ENCODE measurements at places on chromosomes 6 and 20.

DNA sequence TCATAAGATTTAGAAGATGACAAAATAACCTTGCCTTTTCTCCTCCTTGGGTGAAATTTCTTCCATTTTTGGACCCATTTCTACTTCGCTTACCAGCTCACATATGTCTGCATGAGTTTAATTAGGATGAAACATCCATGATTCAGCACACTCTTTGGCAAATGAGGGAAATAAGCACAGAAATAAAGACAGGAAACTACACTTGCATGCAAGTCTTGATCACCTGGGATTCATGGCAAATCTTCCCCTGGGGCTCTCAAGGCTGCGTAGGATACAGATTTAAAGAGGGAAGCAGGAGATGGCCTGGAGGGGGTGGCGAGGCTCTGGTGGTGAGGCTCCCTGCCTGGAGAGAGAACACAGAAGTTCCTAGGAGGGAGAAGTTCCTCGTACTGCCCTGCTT, 147.8 kb downstream of the EDN3 start:
- no peak for DNase-seq

GRCh38 chr6:52254731-52255378, 10.6 kb upstream of the IL17F start:
- DNase-seq = no peak

DNA sequence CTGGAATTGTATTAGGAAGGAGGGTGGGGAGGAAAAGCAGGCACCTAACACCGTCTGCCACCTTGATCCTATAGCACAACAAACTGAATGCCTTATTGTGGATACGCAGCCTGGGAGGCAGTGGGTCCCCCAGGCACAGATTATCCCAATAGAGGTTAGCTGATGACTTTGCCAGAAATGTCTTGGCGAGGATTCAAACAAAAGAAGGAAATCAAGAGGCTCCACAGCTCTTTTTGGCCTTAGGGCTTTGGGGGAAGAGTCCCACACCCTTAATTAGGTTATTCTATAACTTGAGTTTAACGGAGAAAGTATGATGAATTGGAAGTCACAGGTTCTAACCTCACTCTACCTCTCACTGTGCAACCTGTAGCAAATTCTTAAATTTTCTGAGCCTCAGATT, 102.0 kb downstream of the MRPL14 start:
- DNase-seq = no peak

GRCh38 chr6:129817821-129818220, 43.3 kb downstream of the TMEM244 start:
- no peak for DNase-seq

DNA sequence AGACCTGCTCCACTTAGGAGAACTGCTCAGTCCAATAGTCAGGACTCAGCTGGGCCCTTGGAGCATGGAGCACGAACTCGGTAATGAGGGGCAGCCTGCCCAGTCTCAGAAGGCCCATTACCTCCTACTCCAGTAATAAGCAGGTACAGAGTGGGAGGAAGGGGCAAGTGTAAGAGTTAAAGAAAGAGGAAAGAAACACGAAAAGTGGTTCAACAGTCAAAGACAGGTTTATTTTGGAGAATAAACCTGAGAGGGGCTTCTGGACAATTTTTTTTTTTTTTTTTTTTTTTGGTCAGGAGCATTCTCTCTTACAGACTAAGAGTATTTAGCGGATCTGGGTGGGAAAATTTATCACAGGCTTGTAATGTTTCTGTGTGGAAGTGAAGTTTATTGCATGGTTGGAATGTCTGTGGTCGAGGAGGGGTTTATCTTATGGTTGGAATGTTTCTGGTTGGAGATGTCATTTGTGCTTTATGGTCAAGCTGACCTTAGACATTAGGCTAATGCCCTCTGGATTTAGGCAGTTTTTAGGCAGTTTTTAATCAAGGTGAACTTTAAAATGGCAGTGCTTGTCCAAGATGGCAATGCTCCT, 340.1 kb downstream of the BCKDHB start:
- DNase-seq = no peak

DNA sequence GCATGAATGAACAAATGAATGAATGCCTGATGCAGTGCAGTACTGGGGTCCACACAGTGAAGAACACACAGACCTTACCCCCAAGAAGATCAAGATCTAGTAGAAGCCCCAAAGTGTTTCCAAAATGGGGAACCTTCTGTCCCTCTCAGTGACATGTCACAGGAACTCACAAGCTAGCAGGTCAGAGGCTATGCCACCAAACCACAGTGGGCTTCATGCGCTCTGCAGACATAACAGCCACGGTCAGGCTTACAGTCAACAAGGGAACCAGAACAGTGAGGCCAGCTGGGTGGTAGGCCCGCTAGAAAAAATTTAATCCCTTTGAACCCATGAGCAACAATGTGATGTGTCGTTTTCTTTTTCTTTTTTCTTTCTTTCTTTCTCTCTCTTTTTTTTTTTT, 20.2 kb upstream of the ARFGEF2 start:
- no peak for DNase-seq

GRCh38 chr20:4056880-4057279, 41.5 kb upstream of the RNF24 start:
- no peak for DNase-seq

- DNase-seq = no peak
These were observed 51.4 kb downstream of the MDGA1 start for GRCh38 chr6:37646097-37646864.

GRCh38 chr20:35145141-35145564, 2.0 kb downstream of the EDEM2 start:
- DNase-seq = peak; percentile 11

DNA sequence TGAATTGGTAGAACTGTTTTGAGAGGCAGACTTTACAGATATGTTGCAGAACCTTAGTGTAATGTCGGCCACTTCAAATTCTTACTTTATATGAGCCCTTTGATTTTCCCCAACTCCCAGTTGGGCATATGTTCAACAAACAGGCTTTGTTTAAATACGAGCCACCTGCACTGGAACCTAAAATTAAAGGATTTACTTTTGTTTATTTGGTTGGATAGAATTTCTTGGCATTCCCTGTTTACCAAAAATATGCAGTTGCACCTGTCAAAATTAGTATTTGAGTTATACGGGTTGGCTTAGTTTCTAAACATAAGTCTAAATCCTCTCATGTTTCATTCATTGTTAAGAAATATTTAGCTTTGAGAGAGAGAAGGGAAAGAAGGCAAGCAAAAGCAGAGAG, 2.4 kb upstream of the GLYATL3 start:
- DNase-seq = no peak

DNA sequence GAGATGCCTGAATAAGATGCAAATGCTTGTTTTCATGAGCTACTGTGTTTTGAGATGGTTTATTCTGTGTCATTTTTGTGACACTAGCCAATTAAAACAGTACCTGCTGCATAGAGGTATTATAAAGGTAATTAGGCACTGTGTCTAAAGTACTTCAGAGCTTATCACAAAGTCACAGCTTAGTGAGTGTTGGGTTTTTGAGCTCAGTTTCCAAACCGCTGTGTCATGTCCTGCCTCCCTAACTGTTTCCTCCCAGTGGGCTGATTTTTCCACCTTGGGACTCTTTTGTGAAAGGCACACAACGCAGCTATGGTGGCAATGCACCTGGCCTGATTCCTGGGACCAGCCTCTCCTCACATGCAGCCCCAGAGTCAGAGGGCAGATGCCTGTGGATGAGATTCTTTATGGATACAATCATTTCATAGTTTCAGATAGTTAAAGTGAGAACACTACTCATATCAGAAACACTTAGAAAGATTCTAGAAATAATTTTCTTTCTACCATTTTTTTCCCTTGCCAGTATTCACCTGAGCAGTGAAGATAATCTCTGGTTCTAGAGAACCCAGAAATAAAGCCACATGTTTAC, 41.3 kb upstream of the TAGAP start:
- DNase-seq = peak; percentile 10

DNA sequence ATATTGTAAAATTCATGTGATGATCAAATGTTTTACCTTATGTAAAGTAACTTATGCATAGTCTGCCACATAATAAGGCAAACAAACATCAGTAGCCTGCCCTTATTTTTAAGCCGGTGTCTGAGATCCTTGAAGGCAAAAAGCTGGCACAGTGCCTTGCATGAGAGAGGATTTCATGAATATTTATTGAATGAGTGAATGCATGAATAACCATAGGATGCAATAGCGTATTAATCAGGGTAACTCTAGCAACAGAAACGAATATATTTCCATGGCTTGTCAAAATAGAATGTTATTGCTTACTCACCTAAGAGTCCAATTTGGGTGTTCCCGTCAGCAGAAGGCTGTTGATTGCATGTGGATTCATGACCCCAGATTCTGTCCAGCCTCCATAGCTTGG, 34.9 kb downstream of the BTBD3 start:
- DNase-seq = no peak

GRCh38 chr6:88636871-88637270, 326.5 kb downstream of the RNGTT start:
- no peak for DNase-seq

DNA sequence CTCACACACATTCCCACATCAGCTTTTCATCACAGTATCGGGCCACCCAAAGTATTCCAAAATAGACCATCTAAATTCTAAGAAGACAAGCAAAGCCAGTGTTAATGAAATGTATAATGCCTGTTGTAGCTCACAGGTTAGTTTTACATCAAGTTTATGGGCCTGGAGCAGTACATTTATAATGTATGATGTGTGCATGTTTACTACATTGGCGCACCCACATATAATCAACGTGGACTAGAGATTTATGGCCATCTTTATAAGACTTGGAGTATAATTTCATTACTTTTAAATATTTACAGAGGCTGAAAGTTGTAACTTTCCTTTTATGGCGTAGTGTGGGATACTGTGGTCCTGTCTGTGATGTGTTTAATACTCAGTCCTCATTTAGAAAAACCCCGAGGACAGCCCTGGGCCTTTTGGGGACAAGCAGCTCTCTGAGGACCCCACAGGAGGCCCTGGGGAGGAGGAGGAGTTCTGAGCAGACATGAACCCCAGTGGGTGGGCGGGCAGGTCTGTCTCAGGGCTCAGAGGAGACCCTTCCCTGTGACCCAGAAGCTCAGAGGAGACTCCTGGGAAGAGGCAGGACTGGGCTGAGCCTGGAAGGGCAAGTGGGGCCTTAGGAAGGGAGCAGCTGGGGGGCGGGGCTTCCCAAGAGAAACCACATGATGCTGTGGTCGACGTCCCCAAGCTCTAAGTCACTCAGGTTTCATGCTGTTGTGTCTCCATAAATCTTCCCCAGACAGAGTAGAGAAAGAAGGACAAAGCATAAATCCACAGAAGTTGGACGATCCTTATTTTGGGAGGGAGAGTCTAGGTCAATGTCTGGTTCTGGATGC, 232.1 kb downstream of the PREX1 start:
- no peak for DNase-seq

All from stimulated activated naive CD8-positive, alpha-beta T cell treated with anti-CD3 and anti-CD28 coated beads, Interleukin-15, Interleukin-2, amounts not matched to agents 100 U/mL and 50 U/mL, for 24 hours (primary cell).